NCI-H1930 (cell line): ENCODE measurements at places on chromosomes 2 and 18.

- DNase-seq = no peak
Observed at GRCh38 chr2:220646424-220646823, 925.7 kb downstream of the EPHA4 start.

- no peak for DNase-seq
Observed at GRCh38 chr2:239348563-239349452, 52.0 kb downstream of the HDAC4 start.

DNA sequence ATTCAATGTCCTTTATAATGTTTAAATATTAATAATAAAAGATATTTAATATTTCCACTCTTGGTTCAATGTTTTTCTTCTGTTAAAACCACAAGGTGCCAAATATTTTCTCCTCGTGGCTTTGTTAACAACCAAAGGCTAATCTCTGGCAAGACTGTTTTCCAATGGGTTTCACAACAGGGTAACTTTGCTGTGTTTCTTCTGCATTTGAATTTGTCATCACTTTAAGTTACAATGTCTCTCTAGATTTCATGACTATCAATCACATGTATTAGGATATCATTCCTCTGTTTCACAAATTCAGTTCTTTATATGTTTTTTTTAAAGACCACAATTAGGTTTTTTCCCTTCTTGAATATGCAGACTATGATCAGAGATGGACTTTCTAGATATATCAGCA is 469.8 kb upstream of the ACVR2A start:
- no peak for DNase-seq

- DNase-seq = no peak
Observed at GRCh38 chr2:43221124-43221762, 5.2 kb downstream of the ZFP36L2 start.

DNA sequence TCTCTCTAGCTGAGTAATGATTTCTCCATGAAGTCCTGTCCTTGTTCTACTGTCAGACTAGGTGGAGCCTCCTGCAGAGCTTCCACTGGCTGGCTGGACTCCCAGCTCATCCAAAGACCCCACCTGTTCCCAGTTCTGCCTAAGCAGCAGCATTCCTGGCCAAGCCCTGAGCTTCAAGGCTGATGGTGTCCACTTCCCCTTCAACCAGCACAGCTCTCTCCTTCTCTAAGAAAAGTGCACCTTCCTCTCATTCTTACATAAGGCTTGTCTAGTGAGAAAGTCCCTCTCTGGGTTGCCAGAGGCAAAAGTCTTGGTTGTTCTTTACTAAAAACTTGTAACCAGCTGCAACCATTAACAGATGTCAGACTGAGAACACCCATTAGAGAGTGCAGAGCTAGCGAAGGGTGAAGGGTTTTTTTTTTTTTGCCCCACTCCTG is 58.9 kb downstream of the CXCR4 start:
- no peak for DNase-seq

- DNase-seq = no peak
Observed at GRCh38 chr2:60554646-60555065, 1.2 kb upstream of the BCL11A start.
